NCI-H774 (cell line): ENCODE measurements at places on chromosomes 4 and X.

DNA sequence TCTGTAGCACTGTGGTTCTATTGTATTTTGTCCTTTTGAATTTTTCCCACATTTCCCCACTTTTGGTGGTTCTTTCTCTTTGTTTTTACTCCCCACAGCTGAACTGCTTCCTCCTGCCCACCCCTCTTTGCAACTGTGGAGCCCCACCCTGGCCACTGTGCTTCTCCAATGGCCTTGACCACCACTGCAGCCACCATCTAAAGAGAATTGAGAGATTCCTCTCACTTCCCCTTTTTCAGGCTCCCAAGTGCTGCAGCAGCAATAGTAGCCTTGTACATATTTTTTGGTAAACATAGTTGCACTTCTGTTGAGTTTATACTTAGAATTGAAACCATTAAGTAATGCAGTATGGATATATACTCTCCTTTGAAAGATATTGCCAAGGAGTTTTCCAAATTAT is 51.3 kb upstream of the FRMPD3 start:
- DNase-seq, result no peak

GRCh38 chr4:20773144-20773997 is 73.1 kb downstream of the PACRGL start:
- DNase-seq, result peak; percentile 60

GRCh38 chrX:153801669-153802068 is 7.2 kb downstream of the SSR4 start:
- no peak for DNase-seq

- DNase-seq, result no peak
These were observed 98.6 kb downstream of the PDLIM5 start for GRCh38 chr4:94550352-94550751.

DNA sequence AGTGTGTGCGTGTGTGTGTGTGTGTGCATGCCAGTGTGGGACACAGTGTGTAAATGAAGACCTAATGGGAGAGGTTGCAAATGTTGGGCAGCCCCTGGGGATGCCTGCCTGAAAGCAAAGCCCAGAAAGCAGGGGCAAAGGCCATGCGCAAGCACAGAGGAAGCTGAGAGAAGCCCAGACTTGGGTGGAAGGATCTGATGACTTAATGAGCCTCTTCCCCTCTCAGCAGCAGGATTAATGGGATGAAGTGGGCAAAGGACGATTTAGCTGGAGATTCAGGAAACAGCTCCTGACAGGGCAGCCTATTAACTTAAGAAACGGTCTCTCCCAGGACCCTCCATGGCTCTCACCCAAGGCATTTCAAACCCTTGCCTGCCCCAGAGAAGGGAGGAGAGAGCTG is 107.3 kb downstream of the EFNB1 start:
- DNase-seq, result no peak

GRCh38 chr4:185800266-185800945 is 11.6 kb downstream of the SORBS2 start:
- no peak for DNase-seq

DNA sequence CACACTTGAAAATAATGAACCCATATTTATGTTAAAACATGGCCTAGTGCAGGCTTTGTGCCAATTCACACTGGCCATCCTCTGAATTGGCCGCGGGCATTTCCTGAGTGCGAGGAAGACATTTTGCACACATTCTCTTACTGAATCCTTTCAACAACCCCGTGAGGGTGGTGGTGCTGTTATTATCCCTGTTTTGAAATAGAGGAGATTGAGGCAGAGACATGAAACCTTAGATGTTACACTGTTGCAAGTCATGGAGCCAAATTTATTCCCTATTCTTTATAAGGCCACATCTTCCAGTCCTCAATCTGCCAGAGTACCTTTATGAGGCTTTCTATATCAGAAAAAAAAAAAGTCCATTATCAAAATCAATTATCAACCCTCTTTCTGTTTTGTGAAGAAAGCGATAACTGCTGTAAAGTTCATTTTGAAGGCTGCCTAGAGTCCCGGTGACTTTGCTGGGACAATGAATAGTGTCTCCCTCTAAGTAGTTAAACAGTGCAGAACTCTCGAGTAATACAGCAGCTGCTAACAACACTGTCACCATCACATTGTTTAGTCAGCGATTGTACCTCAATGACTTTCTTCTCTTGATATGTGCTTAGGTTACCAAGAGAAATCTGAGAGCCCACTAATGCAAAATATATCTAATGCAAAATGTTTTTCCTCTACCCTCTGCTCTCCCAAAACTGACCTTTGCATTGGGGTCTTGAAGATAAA is 242.3 kb upstream of the PPARGC1A start:
- DNase-seq, result no peak

- no peak for DNase-seq
These were observed 854 bp downstream of the RNF113A start for GRCh38 chrX:119870626-119871131.
